ENCODE measurements at places on chromosomes 13 and 19.

GRCh38 chr19:5281588-5281987 is 59.0 kb downstream of the PTPRS start:
- DNase-seq = no peak

GRCh38 chr19:42290523-42291434 is 11.2 kb upstream of the PRR19 start:
- peak; percentile 85 for DNase-seq

DNA sequence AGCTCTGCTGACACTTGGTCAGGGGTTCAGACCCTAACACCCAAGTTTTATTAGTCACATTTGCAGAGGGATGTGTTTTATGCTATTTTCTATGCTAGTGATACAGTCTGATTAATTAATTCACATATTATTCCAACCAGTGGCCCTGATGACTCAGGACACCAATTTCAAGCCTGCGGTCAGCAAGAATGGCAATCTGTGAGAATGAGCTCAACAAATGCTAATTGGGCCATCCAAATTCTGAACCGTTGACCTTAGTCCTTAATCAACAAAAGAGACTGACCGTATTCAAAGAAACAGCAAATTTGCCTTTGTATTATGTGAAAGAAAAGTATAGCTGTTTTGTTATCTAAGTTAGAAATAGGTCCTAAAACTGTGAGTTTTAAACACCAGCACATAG is 9.6 kb upstream of the KL start:
- no peak for DNase-seq

- DNase-seq = no peak
Measured at GRCh38 chr19:32322541-32322940, 22.9 kb upstream of the ZNF507 start.

DNA sequence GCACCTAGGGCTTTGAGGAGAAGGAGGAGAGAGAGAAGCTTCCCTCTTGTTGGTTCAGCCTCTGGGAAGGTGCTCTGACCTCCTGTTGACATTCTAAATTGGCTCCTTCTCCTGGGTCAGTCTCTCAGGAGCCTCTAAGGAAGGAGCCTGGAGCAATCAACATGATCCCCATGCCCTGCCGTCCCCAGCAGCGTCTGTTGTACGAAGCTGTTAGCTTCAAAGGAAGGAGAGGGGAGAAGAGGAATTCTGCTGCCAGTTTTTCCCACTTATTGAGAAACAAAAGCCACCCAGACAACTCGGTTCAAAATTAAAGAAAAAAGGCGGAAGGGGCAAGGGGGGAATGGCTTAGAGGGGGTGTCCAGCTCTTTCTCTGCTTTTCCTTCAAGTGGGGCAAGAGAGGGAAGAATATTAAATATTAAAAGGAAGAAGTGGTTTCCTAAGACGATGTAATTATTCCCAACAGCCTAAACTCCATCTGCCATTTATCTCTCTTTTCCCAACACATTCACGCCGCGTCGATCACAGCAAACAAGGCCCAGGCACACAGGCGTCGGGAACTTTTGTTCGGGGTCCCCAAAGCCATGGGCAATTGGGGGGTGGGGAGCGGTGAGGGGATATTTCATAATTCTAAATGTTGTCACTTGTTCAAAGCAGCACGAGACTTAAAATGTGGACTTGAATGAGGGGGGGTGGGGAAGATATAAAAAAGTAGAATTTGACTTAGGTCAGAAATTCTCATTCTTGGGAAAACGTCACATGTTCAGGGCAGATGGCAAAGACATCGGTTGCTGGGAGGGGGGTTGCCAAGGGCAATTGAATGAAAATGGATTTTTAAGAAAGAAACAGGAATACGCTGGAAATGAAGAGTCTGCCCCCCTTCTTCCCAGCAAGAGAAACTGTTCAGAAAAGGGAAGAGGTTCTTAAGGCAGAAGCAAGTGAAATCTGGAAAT is 116.8 kb upstream of the CACNA1A start:
- no peak for DNase-seq

DNA sequence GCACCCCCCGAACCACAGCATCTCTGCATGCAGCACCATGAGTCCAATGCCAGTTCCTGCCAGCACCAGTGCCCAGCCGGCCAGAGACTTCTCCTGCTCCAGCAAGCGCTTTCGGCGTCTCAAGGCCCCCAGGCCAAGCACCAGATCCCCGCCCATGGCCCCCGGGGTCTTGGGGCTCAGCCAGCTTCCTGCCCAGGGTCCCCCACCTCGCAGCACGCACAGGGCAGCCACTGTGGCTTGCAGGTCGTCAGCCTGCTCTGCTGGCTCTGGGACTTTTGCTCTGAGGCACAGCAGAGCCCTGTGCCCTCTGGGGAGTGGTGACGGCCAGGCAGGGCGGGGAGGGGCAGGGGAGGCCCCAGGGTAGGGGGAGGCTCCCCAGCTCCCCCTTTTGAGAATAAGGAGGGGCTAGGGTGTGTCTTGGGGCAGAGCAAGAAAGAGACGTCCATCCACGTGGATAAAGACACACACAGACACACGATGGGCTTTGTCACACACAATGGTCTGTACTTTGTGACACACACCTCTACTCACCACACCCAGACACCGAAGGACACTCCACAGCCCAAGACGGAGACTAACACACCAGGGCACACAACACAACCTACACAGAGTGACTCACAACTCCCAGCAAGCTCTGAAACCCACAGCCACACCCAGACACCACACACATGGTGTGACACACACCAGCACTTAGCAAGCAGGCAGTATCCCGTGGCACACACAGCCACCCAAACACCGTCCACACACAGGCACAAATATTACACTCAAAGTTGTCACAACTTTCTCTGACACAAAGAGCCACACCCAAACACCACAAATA is at the start of gene KCNN4:
Gene KCNN4, minus strand, starts transcription at position 268 of the 820 bp plus-strand sequence. Its CDS starts 112 bp downstream, at position 156.
- peak; percentile 81 for DNase-seq

GRCh38 chr13:38914070-38914469 is 76.6 kb downstream of the STOML3 start:
- DNase-seq = no peak

GRCh38 chr13:112783978-112784371 is 94.1 kb downstream of the ATP11A start:
- no peak for DNase-seq

DNA sequence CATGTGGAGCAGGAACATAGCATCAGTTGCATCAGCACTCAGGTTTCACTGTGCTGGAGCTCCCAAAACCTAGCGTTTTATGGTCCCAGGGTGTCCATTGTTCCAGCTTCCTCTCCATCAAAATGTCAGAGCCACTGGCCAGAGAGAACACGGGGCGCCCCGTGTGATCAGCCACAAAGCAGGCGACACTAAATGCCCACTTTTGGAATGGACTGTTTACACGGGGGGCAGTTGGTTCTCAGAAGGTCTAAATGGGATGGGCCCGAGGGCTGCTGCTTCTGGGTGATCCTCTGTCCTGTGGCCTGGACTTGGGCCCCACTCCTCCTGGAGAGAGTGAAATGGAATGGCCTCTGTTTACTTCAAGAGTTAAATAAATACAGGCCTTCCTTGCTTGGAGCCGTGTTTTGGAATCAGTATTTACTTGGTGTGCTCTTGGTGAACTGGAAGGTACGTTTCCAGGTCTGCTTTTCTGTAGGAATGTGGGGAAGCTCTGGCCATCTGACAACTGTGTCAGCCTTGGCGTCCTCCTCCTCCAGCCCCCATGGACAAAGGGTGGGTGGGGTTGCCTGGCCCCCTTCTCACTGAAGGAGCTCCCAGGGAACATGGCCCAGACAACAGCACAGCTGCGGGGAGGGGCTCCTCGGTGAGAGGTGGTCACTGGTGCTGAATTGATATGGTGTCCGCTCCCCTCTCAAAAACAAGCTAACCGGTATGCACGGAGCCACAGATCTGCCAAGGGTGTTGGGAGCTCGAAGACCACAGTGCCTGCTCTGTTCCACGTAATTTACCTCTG is 16.1 kb upstream of the MCF2L start:
- DNase-seq = no peak

- no peak for DNase-seq
Measured at GRCh38 chr13:99590519-99591011, 89.3 kb downstream of the TM9SF2 start.

- no peak for DNase-seq
Measured at GRCh38 chr19:9040131-9040530, 29.9 kb upstream of the MUC16 start.

GRCh38 chr13:103931331-103931845 is 865.2 kb upstream of the SLC10A2 start:
- no peak for DNase-seq
